HAP-1 (cell line): ENCODE measurements at places on chromosomes 6 and 20.

- no peak for DNase-seq
Observed at GRCh38 chr6:98054453-98054852, 771.4 kb upstream of the MMS22L start.

DNA sequence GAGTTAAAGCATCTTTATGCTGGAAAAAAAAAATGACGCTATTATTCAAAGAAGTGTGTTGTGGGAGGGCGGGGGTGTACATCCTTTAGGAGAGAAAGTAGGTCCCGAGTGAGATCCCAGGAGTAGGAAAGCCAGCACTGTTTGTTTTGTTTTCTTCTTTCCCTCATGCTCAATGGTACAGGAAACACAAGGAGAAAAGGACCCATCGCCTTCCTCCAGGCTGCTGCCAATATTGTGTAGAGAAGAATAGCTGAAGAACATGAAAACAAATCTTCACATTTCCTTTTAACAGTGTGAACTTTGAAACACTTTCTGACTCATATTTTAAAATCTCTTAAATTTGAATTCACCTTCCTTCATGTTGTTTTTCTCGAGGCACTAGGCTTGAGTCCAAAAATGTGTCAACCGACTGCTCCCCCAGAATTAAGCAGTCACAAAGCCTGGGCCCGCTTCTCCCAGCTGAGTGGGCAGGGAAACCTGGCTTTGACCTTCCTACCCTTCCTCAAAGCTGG is 22.3 kb downstream of the PPP1R16B start:
- no peak for DNase-seq

DNA sequence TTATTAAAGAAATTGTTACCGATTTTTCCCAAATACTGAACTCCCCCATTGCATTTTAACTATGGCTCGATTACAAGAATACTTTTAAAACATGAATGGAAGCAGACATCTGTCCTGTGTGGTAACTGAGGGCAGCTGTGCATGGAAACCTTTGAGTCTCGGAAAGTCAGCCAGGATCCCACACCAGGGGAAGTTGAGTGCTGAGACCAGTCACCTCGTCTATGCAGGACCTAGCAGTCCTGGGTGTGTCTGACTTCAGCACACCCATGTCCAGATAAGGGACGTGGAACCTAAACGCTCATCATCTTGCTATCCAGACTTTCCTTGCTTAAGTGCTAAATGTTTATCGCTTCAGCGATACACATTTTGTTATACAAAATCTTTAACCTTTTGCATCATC is 6.1 kb downstream of the RIN2 start:
- DNase-seq = no peak

DNA sequence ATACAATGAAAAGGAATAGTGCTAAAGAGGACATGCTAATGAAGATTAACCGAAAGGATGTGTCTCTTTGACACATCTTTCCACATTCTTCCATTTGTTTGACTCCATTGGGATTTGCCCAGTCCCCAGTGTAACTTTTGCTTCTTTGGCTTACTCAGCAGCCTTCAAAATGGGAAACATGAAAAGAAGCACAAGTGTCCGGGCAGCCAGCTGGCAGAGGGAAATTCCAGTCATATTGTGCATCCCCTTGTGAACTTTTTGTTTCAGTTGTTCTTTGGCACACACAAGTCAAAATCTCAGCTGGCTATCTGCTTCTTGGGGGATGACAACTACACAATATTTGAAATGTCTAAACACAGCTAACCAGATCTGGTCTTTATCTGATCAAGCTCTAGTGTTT is 157.4 kb downstream of the OGFRL1 start:
- DNase-seq = no peak

GRCh38 chr6:11172501-11173327 is 59.8 kb downstream of the NEDD9 start:
- peak; percentile 94 for DNase-seq

GRCh38 chr6:30882759-30883684 is 1.3 kb upstream of the DDR1 start:
- peak; percentile 35 for DNase-seq
